ENCODE measurements at places on chromosomes 3 and 15.

DNA sequence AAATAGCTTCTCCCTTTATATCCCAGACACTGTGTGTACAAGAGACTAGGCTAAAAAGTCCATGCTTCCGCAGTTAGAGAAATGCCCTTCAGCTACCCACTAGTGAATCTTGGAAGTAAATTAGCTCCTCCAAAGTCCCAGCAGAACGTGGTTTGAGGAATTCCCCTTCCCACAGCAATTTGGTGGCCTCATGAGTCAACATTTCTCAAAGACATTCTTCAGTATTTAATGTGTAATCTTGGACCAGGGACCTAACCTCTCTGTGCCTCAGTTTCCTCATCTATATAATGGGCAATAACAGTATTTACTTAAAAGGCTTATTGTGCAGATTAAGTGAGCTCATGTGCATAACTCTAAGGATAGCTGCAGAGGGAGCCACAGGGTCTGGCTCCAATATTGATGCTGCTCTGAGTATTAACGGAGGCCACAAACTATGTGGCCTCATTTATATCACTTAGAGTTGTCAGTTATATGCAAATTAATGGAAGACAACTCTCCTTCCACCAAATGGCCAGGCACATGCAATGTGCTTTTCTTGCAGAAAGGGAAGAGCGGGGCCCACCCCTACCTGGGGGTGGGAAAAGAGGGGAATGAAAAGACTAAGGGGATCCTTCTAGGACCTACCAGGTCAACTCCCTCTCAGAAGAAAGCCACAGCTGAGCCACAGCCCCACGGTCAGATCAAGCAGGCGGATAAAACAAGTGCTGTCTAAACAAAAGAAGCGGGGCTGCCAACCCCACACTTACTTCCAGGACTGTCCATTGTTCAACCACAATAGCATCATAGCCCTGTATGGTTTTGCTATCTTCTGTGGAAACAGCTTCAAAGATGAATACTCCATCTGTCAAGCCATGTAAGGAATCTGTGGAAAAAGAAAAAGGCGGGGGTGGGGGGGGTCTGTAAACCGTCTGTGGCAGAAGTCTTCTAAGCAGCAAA lies 92.4 kb downstream of the OXNAD1 start:
- no peak for DNase-seq

GRCh38 chr3:138326866-138327595 lies 2.6 kb downstream of the NME9 start:
- DNase-seq = no peak

GRCh38 chr3:165463531-165463930 lies 267.3 kb upstream of the SLITRK3 start:
- no peak for DNase-seq

- peak; percentile 46 for DNase-seq
Observed at GRCh38 chr15:39642011-39642640, 61.2 kb downstream of the THBS1 start.

- no peak for DNase-seq
Observed at GRCh38 chr3:141439589-141439988, 47.2 kb upstream of the RASA2 start.

DNA sequence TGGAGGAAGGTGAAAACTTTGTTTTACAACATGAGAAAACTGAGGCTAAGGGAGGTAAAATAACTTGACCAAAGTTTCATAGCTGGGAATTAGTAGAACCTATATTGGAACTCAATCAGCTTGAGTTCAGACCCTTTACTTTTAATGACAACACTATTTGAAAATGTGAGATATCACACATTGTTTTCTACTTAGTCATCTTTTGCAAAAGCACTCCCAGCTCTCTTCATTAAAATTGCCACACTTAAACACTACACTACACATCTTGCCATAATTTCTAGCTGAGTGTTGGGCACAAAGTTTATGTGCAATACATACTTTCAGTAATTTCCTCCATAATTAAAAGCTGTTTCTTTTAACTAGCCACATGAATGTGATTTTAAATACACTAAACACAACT lies 230.4 kb upstream of the DCBLD2 start:
- DNase-seq = no peak

GRCh38 chr3:171535133-171535532 lies 74.9 kb upstream of the TNIK start:
- no peak for DNase-seq

- DNase-seq = no peak
Observed at GRCh38 chr3:170680593-170680992, 94.7 kb upstream of the SLC7A14 start.

- DNase-seq = no peak
Observed at GRCh38 chr15:76449455-76449854, 112.9 kb downstream of the ISL2 start.

DNA sequence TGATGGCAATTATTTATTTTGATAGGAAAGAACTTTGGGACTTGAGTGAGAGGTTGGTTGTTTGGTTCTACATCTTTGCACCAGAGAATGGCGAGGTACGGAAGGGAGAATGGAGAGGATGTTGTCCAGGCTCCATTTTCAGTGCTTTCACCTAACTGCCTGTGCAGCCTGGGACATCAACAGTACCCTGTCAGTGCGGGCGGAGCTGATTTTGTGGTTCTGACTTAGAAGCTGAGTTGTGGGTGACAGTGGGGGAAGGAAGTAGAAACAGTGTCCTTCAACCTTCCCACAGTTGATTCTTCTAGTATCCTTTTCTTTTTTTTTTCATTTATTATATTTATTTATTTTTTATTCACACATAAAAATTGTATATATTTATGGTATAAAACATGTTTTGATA lies 95.3 kb downstream of the TIGIT start:
- DNase-seq = no peak

DNA sequence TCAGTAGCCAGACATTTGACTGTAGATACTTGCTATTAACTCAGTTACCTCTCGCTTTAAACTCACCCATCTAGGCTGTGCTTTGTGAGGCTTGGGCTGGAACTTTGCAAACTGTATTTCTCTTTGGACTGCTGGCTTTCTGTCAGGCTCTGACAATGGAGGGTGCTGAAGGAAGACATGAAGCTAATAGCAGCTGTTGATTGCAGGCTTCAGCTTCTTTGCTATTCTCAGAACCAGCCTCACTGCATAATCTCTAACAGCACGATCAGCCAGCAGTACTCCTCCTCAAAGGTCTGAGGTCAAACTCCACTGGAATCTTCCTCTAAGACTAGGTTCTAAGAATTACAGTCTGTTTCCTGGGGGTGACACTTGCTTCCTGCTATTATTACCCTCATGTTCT lies 295.6 kb downstream of the ZBBX start:
- DNase-seq = no peak

DNA sequence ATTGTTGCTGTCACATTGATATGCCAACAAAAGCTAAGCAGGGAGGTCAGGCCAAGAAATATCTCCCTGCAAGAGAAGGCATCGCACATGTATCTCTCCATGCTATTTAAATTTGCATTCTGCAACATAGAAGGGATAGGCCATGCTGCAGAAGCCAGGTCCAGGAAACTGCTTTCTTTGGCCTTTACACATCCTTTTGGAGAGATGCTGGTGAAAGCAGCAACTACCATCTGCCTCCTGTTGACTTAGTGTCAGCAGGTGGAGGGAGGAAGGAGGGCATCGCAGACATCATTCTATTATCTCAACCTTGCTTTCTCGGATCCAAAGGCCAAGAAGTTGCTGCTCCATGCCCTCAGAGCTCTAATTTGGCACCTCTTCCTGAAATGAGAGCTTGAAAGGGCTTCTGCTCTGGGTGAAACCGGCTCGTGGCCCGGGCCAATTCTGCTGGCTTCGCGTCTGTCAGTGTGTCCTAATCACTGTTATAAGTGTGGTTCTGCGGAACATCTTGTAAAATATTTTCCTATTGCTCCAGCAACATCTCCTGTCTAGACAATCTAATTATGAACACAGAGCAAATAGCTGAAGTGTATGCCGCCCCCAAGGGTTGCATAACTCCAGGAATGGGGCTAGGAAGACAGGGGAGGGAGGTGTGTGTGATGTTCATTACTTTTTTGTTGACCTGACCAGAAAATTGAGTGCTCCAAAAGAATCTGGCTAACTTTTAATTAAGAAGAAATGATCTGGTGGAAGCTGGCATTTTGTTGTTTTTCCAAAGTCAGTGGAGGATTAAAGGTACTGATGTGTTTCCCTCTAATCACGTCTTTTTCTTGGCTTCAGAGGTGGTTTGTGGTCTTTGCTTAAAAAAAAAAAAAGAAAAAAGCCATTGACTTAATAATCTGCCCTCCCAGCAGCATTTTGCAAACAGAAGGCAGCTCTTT lies 89.1 kb downstream of the TPRG1 start:
- no peak for DNase-seq

- peak; percentile 49 for DNase-seq
Observed at GRCh38 chr15:63172851-63173451, 15.7 kb upstream of the RPS27L start.

DNA sequence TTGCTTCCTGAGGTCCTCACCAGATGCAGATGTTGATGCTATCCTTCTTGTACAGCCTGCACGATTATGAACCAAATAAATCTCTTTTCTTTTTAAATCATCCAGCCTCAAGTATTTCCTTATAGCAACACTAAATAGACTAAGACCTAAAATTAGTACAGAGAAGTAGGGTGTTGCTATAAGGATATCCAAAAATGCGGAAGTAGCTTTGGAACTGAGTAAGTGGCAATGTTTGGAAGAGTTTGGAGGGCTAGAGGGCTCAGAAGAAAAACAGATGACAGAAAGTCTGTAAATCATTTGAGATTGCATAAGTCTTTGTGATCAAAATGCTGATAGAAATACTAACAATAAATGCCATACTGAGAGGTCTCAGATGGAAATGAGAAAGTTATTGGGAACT lies 894.9 kb downstream of the DIPK2A start:
- DNase-seq = no peak

DNA sequence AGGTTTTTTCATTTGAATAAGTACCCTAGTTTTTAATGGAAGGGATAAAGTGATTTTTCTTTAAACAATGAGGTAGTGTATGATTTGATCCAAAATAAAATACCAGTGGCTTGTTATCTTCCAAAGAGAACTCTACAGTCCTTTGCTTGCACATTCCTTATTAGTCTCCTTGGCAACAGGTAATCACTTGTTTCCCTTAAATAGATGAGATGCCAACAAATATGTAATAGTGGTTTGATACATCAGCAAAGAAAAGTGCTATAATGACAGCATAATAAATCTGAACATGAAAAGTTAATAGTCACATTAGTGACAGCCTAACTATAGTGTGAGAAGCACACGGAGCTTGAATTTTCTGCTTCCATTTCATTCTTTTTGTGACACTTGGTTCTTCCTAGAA lies 360.2 kb downstream of the ZNF385D start:
- no peak for DNase-seq

DNA sequence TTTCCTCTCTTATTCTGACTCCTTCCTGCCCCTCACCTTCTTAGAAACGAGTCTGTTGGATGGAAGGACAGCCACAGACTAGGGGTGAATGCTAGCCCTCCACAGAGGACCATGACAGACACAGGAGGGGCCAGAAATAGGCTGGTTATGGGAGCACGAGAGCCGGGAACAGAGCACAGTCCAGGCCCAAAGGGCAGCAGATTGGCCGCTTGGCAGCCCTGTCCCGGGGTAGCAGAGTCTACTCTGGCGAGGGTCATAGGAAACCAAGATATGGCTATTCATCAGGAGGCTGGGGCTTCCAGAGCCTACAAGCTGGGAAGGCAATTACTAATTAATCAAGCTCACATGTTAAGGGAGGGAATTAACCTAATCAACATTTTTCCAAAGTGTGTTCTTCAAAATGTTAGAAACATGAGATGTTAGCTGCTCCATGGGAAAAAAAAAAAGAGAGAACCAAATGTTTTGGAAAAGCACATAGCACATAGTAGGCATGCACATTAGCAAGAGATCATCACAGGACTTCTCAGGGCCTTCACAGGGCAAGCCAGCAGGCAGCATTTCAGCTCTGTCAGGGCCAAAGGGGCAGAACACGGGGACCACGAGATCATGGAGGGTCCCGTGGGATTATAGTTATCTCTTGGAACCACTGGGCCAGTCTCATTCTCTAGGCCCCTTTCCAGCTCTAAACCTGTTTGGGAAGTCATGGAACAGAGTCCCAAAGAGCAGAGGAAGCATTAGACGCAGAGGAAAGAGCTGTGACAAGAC lies 13.3 kb downstream of the SEMA3G start:
- peak; percentile 16 for DNase-seq

DNA sequence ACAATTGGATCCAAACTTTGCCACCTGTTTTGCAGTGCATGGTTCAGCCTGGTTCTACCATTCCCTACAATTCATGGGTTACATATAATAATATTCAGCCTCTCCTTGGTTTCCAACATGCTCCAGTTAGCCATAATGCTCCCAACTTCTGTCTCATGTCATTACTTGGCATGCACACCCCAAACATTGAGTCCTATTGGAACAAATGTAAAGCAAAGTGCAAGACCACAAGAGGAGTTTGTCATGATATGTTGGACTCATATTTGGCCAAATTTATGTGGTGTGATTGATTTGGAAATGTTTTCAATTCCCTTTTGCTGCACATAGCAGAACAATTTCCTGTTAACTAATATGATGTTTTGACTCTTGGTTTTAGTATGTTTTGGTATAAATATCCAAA lies 50.2 kb downstream of the KCNAB1 start:
- no peak for DNase-seq

GRCh38 chr3:36418296-36418695 lies 38.0 kb downstream of the STAC start:
- no peak for DNase-seq

DNA sequence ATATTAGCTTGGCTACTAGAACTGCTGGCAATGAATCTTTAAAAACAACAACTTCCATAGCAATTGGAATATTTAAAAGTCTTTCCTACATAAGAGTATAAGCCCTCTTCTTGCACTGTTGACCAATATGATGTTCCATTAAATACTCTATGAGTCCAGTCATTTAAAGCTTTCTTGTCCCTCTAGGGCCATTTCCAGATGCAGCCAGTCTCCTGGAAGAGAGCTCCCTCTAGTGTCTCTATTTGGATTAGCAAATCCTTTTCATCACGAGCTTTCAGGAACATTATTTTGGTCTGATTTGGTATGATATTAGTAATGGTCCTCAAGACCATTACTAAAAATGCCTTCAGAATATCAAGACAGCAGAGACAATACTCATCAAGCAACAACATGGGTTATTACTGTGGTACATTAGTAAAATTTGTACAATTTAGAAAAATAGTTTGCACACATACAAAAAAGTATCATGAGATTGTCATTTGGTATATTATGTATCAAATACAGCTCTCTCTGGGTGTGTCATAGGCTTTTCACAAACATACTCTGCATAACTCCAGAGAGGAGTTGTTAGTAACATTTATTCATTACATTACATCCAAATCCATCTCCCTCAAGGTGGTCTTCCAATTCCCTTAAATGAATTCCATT lies 101.3 kb downstream of the DPH6 start:
- DNase-seq = peak; percentile 38

GRCh38 chr3:178140531-178141304 lies 395.5 kb upstream of the KCNMB2 start:
- DNase-seq = no peak

DNA sequence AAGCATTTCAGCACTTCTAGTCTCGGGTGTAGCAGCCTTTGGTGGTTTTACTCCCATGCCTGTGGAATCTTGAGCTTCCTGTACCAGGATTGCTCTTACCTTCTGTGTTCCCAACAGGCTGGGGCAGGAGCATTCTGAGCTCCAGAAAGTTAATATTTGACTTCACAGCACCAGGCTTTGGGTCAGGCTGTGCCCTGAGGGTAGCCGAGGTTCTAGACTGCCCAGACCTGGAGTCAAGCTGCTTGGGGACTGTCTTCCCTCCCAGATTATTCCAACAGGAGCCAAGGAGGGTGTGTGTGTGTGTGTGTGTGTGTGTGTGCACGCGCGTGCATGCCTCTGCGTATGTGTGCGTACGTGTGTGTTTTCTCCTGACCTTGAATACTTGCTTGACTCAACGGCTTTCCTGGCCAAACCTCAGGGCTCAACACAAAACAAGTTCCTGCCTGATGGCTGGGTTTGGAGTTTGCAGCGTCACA lies 94.8 kb downstream of the FLNB start:
- DNase-seq = no peak

- no peak for DNase-seq
Observed at GRCh38 chr15:73442421-73442820, 543 bp upstream of the REC114 start.

All from H7 (cell line).